ENCODE measurements at places on chromosomes 4 and X. TPM values are rescaled to one million over a fixed set of nuclear protein-coding genes. Genes with fewer than 3 reads are reported as not detected.

Gene SUPT20HL2
- not detected for total RNA-seq

- no peaks in the 10 kb centered on the region for H3K27me3 ChIP-seq
- no peak for DNase-seq
- peaks cover 26% of the 10 kb centered on the region for H3K4me1 ChIP-seq
- H3K36me3 ChIP-seq, result peaks cover 15% of the 10 kb centered on the region
- no peak overlapping the region for H3K27ac ChIP-seq
These were observed 66.9 kb downstream of the PRSS12 start for GRCh38 chr4:118285931-118286330.

Gene DDX53
- not detected for total RNA-seq

Gene GPR173
- 0.56 TPM for total RNA-seq

- H3K4me1 ChIP-seq, result no peaks in the 10 kb centered on the region
- DNase-seq, result no peak
- no peak overlapping the region for H3K4me3 ChIP-seq
- no peaks in the 10 kb centered on the region for H3K27me3 ChIP-seq
These were observed 198.8 kb upstream of the FAT4 start for GRCh38 chr4:125115941-125116340.

DNA sequence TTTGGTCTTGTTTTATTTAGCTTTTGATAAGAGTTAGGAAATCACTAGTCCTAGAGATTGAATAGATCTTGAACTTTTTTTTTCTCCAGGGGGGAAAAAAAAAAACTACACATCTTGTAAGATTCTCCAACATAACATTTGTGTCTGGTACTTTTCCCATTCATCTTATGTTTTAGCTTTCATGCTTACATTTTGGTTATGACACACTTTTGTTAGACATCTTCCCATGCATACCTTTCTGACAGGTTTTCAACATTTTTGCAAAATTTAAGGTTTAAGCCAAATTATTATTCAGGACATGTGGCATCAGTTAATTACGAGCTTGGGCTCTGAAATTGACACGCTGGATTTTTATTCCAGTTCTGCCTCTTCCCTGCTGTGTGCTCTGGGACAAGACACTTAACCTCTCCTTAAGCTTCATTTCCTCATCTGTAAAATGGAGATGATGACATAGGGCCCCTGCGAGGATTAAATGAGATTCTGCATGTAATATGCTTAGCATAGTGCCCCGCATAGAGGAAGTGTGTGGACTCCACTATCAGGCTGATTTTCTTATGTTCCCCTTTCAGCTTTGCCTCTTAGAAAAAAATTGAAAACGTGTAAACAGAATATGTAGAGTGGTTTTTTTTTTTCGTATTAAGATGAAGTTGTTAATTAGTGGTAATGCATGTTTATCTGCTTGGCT is 5.3 kb downstream of the KIT start:
- H3K27me3 ChIP-seq, result peaks cover 30% of the 10 kb centered on the region
- H3K36me3 ChIP-seq, result no peaks in the 10 kb centered on the region
- H3K4me1 ChIP-seq, result peaks cover 25% of the 10 kb centered on the region
- H3K4me3 ChIP-seq, result no peak overlapping the region

DNA sequence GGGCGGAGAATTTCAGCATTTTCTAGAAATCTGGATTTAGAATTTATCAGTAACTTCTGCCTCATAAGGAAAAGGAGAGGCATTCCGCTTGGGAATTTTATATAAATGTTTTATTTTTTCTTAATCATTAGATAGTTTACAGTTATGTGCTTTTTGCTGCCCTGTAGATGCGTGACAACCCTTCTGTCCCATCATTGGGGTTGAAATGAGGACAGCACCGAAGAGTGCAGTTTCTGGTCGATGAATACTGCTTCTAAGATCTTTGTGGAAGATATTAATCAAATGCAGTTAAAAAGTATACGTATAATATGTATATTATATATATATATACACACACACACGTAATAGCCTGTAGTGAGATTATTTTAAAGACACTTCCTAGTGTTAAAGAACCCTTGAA is 1.5 kb downstream of the RBPJ start:
- peaks cover 41% of the 10 kb centered on the region for H3K4me1 ChIP-seq
- H3K4me3 ChIP-seq, result peak overlapping the region; percentile 93
- no peak for DNase-seq
- H3K27me3 ChIP-seq, result no peaks in the 10 kb centered on the region

Gene NEIL3
- total RNA-seq, result 1.1 TPM

Gene NSD2
- total RNA-seq, result 52.9 TPM

Gene CENPVL1
- total RNA-seq, result not detected

Gene FGB
- total RNA-seq, result 0.95 TPM

DNA sequence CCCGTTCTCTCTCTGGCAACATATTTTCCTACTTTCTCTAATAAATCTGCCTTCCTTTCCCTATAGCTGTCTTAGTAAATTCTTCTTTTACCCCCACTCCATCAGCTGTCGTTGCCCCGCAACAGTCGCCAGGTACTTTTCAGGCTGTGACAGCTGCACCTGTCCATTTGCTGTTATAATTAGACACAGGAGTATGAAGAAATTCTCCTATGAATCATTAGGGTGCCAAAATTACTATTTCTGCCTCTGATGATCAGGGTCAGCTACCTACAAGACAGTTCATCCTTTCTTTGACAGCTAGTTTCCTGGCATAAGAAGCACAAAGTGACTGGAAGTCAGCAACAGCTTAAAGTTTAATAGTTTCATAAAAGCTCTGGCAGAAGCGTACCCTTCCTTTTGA is 19.5 kb upstream of the GALNTL6 start:
- DNase-seq, result no peak
- no peak overlapping the region for H3K4me3 ChIP-seq
- H3K4me1 ChIP-seq, result no peaks in the 10 kb centered on the region

DNA sequence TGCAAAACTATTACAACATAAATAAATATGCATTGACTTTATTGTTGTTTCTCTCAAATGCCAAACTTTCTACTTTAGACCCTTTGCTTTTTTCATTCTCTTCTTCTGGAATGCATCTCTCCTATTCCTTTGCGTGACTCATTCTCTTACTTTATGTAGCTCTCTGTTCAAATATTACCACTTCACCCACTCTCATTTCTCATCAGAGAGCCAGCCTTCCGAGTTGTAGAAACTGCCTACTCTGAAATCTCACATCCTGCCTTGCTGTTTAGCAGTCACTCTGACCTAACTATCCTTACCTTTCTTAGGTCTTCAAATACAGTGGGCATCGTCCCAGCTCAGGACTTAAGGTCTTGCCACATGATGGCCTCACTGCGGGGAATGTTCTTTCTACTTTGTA is 143.5 kb downstream of the GALNTL6 start:
- H3K36me3 ChIP-seq, result no peaks in the 10 kb centered on the region
- no peak overlapping the region for H3K4me3 ChIP-seq
- H3K27ac ChIP-seq, result no peak overlapping the region
- H3K4me1 ChIP-seq, result no peaks in the 10 kb centered on the region
- no peaks in the 10 kb centered on the region for H3K27me3 ChIP-seq

DNA sequence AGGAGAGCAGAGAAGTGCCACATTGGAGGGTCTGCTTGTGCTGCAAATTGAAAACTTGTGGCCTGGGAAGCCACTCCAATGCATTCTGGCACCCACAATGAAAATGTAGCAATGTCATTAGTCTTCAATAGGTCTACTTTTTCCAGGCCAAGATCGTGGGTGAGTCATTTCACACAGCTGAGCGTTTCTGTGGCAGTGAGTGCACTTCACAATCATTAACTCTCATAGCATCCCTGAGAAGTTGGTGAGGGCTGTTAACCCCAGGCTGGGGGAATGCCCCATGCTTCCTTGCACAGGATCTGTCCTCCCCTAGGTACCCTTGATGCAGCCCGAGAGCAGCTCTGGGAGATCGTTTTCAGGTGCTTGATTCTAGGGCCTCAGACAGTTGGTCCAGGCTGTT is 196.8 kb upstream of the ATP6AP2 start:
- no peaks in the 10 kb centered on the region for H3K4me1 ChIP-seq
- H3K27ac ChIP-seq, result no peak overlapping the region
- no peak overlapping the region for H3K4me3 ChIP-seq
- no peak for DNase-seq

DNA sequence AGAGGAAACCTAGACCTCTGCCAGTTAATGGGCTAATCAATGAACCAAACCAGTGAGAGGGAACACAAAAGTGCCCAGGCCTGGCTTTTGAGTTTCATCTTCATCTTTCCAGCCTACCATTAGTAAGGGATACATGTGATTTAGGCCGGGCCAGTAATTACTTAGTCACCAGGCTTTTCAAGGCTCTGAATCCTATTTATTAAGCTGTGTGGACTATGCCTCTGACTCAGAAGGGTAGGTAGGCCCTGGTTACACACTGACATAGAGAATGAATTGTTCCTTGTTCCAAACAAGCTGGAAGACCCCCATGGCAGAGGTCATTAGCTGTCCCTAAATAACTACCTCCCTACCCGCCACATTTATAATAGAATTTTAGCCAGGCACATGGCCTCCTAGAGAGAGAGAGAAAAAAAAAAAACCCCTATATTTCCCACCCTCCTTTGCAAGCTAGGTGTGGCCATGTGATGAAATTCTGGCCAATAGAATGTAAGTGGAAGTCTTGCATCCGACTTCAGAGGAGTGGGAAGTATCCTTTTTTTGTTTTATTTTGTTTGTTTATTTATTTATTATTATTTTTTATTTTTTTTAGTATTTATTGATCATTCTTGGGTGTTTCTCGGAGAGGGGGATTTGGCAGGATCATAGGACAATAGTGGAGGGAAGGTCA is 112.3 kb upstream of the BCOR start:
- no peak overlapping the region for H3K4me3 ChIP-seq
- no peaks in the 10 kb centered on the region for H3K4me1 ChIP-seq
- no peaks in the 10 kb centered on the region for H3K36me3 ChIP-seq
- no peaks in the 10 kb centered on the region for H3K27me3 ChIP-seq

- peaks cover 21% of the 10 kb centered on the region for H3K4me1 ChIP-seq
- H3K27me3 ChIP-seq, result no peaks in the 10 kb centered on the region
- DNase-seq, result no peak
These were observed 616 bp downstream of the MAML3 start for GRCh38 chr4:140153419-140153717.

Gene SPANXN4
- total RNA-seq, result not detected

GRCh38 chr4:147682755-147683154 is 1.2 kb downstream of the PRMT9 start:
- H3K27ac ChIP-seq, result no peak overlapping the region
- peaks cover 13% of the 10 kb centered on the region for H3K36me3 ChIP-seq
- H3K27me3 ChIP-seq, result no peaks in the 10 kb centered on the region
- no peak for DNase-seq
- H3K4me3 ChIP-seq, result peak overlapping the region; percentile 89

GRCh38 chrX:19824603-19825002 is 62.8 kb downstream of the SH3KBP1 start:
- H3K4me1 ChIP-seq, result peaks cover 7% of the 10 kb centered on the region
- H3K27me3 ChIP-seq, result no peaks in the 10 kb centered on the region
- H3K36me3 ChIP-seq, result no peaks in the 10 kb centered on the region
- no peak overlapping the region for H3K4me3 ChIP-seq
- H3K27ac ChIP-seq, result no peak overlapping the region

GRCh38 chr4:170106900-170107299 is 17.1 kb upstream of the AADAT start:
- H3K4me1 ChIP-seq, result peaks cover 10% of the 10 kb centered on the region
- no peak overlapping the region for H3K4me3 ChIP-seq
- peak overlapping the region; percentile 60 for H3K27ac ChIP-seq
- H3K36me3 ChIP-seq, result no peaks in the 10 kb centered on the region
- peak; percentile 66 for DNase-seq
- H3K27me3 ChIP-seq, result no peaks in the 10 kb centered on the region

Gene SLC35A2
- total RNA-seq, result 21.3 TPM

DNA sequence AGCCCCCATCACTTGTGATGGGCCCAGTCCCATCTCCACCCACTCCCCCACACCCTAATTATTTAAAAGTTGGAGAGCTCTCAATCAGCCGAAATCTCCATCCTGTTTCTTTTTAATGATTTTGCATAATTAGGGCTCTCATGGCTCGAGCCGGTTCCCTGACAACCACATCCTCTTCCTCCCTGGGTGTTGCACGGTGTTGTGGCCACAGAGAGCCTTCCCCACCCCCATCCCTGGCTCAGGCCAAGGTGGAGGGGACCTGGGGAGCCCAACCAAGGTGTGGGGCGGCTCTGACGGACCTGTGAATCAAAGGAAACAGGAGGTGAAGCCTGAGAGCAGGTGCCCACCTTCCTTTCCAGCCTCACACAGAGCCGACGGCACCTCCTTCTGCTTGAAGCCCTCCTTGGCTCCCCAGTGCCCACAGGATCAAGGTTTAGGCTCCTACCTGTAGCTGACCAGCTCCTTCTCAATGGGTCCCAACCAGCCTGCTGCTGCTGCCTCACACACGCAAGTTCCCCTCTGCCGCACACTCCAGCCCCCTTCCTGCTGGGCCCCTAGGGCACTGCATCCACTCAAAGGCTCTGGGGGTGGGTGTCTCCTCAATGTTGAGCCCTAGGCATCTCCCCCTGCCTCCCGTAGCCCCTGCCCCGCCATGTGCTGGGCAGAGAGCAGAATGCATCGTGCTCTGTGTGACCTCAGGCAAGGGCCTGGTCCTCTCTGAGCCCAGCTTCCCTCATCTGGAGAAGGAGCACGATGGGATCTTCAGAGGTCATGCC is 68.7 kb downstream of the WFS1 start:
- H3K4me1 ChIP-seq, result no peaks in the 10 kb centered on the region
- no peak overlapping the region for H3K4me3 ChIP-seq
- H3K36me3 ChIP-seq, result no peaks in the 10 kb centered on the region
- DNase-seq, result peak; percentile 41
- H3K27ac ChIP-seq, result no peak overlapping the region

GRCh38 chrX:145843146-145843904 is 25.7 kb downstream of the SLITRK2 start:
- no peak overlapping the region for H3K4me3 ChIP-seq
- no peaks in the 10 kb centered on the region for H3K4me1 ChIP-seq
- H3K27ac ChIP-seq, result no peak overlapping the region
- no peak for DNase-seq
- H3K36me3 ChIP-seq, result no peaks in the 10 kb centered on the region

Gene PRDM5
- 14.8 TPM for total RNA-seq

GRCh38 chr4:37517326-37517725 is 168.8 kb downstream of the RELL1 start:
- H3K27me3 ChIP-seq, result no peaks in the 10 kb centered on the region
- H3K27ac ChIP-seq, result no peak overlapping the region
- no peak overlapping the region for H3K4me3 ChIP-seq
- no peaks in the 10 kb centered on the region for H3K36me3 ChIP-seq
- H3K4me1 ChIP-seq, result no peaks in the 10 kb centered on the region

DNA sequence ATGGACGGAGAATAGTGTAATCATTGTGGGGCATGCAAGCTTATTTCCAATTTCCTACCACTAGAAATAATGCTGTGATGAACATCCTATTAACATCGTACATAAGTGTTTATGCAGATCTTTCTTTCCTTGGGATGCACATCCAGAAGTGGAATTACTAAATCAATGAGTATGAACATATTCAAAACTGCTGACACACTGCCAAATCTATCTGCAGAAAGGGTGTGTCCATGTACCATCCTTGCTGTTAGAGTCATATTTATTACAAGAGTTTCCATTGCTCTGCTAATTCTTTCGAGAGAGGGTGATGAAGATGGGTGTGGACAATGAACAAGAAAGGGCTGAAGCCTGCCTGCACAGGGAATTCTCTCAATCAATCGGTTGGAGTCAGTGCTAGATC is 82.6 kb downstream of the GPC4 start:
- no peak overlapping the region for H3K4me3 ChIP-seq
- H3K27ac ChIP-seq, result no peak overlapping the region
- H3K27me3 ChIP-seq, result no peaks in the 10 kb centered on the region

Data from lower lobe of right lung (tissue), 2 donors.